Stimulated activated CD8-positive, alpha-beta memory T cell treated with anti-CD3 and anti-CD28 coated beads, Interleukin-4, amount 100 ng/mL, for 4 hours (primary cell): ENCODE measurements at places on chromosomes 1 and 21.

- peak; percentile 46 for DNase-seq
Observed at GRCh38 chr1:153510984-153511410, 24.8 kb downstream of the S100A6 start.

- no peak for DNase-seq
Observed at GRCh38 chr21:46161633-46162592, 6.5 kb upstream of the FTCD start.

- no peak for DNase-seq
Observed at GRCh38 chr1:234519506-234519905, 40.5 kb upstream of the TARBP1 start.

DNA sequence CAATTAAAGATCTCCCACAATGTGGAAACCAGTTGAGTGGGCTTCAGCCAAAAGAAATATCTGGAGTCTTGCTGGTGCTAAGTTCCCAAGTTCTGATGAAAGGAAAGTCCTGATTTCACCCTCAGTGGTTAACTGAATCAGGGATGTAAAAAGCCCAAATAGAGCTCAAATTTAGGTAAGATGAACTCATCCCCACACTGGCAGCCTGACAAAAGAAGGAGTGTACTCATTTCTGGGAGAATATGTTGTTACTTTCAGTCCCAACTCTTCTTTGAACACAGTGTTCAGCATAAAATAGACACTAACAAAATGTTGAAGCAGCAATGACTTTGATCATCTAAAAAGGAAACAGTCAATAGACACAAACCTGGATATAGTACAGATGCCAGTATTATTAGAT, 91.7 kb downstream of the CHRM3 start:
- no peak for DNase-seq

- DNase-seq = no peak
Observed at GRCh38 chr1:181061891-181062835, 26.3 kb upstream of the IER5 start.

- DNase-seq = no peak
Observed at GRCh38 chr1:199399996-199400724, 627.4 kb upstream of the NR5A2 start.

DNA sequence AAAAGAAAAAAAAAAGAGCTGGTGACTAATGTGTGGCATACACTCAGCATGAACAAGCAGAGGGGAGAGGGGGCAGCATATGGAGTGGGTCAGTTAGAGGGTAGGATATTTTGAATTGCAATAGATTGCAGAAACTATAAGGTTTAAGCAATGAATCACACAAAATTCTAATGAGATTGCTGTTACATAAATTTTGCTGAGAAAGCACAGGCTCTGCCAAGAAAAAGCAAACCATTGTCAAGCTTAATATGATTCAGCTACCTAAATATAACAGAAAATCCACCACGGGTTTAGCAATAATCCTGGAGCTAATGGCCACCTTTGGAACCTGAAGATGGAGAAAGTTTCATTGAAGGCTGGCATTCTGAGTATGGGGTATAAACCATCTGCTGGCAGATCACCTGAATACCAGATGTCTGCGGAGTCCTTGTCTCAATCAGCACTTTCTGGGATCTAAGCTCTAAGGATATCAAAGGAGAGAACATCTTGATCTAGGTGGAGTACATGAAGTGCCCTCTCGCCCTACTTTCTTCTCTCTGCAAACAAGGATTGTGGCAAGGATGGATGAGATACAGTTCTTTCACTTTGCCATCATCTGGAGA, 30.3 kb upstream of the ANGPTL7 start:
- DNase-seq = no peak

GRCh38 chr1:67148516-67149178, 13.9 kb upstream of the C1orf141 start:
- no peak for DNase-seq

GRCh38 chr1:213586587-213586972, 401.2 kb upstream of the PROX1 start:
- DNase-seq = no peak

DNA sequence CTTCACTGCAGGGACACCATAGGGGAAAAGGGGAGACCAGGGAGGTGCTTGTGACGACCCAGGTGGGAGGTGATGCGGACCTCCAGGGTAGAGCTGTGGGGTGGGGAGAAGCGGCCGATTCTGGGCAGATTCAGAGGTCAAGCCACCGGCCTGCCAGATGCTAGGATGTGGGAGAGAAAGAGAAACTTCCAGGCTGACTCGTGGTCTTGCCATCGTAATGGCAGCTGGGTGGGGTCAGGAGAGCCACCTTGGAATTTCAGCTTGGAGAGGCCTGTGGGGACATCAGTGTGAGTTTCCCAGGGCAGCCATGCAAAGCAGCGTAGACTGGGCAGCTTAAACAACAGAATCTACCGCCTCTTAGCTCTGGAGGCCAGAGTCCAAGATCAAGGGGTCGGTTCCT, 258.0 kb upstream of the VAMP3 start:
- DNase-seq = no peak

GRCh38 chr1:172544481-172545104, 11.6 kb downstream of the SUCO start:
- no peak for DNase-seq

DNA sequence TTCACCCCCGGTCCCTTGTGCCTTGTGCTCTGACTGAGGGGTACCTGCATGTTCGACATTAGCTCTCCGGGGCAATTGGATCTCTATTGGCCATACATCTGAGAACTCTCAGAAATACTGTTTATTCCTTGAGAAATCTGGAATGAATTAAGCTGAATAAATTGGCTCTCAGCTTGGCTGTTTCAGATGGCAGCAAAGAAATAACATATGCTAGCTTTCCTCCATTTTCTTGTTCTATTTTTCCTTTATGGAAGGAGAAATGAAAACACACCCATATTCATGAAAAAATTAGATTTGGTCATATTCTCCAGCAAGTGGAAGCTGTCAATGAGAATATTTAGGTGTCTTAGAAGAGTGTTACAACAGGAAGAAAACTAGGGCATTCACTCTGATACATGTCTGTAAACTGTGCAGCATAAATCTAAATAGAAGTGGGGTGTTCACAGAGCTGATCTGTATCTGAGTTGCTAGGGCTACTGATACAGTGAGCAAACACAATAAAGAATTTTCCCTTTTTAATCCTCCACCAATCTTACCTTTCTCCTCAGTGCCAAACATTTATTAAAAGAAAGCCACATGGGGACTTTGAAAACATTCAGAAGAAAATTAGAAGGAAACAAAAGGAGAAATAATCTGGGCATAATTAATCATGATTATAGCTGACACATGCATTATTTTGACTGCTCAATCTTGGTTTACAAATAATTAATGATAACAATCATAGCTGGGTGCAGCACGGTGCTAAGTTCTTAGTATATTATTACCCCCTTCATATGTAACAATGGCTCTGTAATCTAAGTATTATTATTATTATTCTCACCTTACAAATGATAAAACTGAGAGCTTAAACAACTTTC, 671.9 kb upstream of the USP24 start:
- DNase-seq = no peak

DNA sequence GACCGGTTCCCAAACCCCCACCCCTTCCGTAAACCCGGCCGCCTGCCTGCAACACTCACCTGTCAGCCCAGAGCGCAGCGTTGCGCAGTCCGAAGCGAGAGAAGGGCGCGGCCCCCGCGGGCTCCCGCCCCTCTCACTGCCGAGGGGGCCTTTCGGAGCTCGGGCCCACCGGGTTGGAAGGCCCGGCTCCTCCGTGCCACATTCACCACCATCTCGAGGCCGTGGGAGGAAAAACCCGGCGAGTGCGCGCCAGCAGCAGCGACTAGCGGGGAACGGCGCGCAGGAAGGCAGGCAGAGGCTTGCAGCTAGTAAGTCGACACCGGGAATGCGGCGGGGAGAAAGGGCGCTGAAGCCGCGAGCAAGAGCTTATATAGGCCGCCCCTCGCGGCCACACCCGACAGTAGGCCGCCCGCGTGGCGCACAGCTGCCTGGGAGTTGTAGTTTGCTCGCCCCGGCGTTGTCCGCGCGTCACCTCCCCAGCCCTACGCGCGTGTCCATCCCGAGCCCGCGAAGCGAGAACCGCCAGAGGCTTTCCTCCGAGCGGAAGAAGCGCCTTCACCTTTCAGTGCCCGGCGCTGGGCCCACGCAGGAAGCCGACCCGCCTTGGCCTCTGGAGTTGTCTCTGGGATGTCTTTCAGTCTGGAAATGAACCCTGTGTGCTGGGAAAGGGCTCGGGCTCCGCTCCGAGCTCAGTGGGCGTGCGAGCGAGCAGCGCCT, 10.4 kb upstream of the RAB42 start:
- peak; percentile 81 for DNase-seq

- DNase-seq = no peak
Observed at GRCh38 chr1:169890761-169891538, 2.7 kb downstream of the SCYL3 start.

- DNase-seq = no peak
Observed at GRCh38 chr21:38221594-38221993, 35.2 kb upstream of the KCNJ15 start.

DNA sequence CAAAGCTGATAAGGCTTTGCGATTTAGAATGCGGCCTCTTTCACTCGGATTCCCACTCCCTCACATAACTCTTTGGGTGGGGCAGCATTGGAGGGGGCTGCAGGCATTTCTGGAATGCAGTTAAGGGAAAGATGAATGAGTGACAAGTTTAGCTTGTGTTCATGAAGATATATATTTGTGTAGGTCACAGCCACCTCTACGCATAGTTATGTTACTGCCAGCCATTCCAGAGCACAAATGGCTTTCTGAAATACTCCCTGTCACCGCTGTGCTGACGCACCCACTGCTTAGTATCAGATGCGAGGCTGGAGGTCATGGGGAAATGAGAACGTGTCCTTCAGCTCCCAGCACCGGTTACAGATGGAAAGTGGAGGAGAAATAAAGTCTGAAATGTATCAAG, 54.1 kb upstream of the ATP1A1 start:
- no peak for DNase-seq

DNA sequence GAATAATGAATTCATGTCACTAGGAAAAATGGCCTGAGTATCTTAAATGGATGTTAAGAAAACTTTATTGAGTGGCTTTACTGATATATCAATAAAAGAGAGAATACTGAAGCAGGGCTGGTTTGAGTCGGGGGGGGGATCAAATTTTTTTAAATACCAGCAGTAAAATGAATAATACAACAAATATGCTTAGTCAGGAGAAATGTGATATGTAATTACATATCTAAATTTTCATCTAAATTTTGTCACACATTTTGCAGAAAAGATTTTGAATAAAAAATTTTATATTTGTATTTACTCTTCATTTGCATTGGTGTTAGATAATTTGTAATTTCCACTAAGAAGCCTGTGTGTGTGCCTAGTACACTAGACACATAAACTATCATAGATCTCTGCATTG, 2300.2 kb downstream of the MRPL39 start:
- DNase-seq = no peak

DNA sequence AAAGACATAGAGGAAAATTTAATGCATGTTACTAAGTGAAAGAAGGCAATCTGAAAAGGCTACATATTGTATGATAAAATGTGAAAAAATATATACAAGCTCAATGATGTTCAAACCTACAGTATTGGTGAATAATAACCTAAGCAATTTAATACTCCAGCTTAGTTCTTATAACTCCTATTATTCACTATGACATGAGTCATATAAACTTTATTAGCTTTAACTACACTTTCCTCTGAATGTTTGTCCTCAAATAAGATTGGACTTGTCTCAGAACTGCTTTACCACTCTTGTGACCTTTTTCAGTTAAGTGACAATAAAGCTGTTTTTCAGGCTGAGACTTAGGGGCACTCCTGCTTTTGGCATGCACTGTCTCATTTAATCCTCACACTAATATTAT, 50.9 kb downstream of the CNST start:
- no peak for DNase-seq

- no peak for DNase-seq
Observed at GRCh38 chr21:14273736-14274538, 58.0 kb downstream of the RBM11 start.

- no peak for DNase-seq
Observed at GRCh38 chr1:232682248-232682647, 52.3 kb upstream of the SIPA1L2 start.

GRCh38 chr1:25572708-25573590, 29.5 kb downstream of the LDLRAP1 start:
- DNase-seq = no peak

DNA sequence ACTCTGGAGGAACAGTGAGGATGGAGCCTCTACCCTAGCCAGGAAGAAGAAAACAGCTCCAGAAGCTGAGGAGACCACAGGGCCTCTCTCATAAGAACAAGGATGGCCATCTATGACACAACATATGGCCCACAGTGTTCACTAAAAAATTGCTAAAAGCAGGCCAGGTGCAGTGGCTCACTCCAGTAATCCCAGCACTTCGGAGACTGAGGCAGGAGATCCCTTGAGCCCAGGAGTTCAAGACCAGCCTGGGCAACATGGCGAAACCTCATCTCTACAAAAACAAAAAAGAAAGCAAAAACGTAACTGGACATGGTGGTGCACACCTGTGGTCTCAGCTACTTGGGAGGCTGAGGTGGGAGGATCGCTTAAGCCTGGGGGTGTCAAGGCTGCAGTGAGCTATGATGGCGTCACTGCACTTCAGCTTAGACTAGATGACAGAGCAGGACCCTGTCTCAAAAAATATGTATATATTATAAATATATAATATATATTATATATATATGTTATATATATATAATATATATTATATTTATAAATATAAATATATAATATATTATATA, 103.1 kb downstream of the TOMM20 start:
- no peak for DNase-seq

DNA sequence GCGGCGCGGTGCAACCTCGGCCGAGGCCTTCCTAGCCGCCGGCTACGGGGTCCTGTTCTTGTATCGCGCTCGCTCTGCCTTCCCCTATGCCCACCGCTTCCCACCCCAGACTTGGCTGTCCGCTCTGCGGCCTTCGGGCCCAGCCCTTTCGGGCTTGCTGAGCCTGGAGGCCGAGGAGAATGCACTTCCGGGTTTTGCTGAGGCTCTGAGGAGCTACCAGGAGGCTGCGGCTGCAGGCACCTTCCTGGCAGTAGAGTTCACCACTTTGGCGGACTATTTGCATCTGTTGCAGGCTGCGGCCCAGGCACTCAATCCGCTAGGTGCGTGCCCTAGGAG, 379 bp downstream of the PPCS start:
- DNase-seq = peak; percentile 18

DNA sequence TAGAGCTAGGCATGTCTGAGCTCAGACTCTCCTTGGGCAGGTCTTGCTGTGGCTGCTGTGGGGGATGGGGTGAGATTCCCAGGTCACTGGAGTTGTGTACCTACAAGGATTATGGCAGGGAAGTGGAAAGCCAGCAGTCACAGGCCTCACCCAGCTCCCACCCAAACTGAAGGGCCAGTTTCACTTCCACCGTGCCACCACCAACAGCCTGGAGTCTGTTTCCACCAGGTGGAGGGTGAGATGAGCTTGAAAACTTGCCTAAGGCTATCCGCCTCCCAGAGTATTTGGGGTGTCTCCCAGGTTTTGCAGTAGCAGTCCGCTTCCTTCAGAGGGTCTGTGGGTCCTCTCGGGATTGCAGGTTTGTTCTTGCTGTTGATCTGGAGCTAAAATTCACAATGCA, 327.7 kb downstream of the PTPRC start:
- DNase-seq = no peak

- no peak for DNase-seq
Observed at GRCh38 chr1:197980457-197980856, 63.3 kb downstream of the LHX9 start.

GRCh38 chr1:17831597-17831996, 76.5 kb downstream of the ACTL8 start:
- DNase-seq = no peak

- DNase-seq = no peak
Observed at GRCh38 chr1:145778146-145778540, 45.8 kb downstream of the RNF115 start.
